Endothelial cell of coronary artery (primary cell): ENCODE measurements at places on chromosomes 2 and 18. TPM values are rescaled to one million over a fixed set of nuclear protein-coding genes. Genes with fewer than 3 reads are reported as not detected.

The SLC14A1 gene
- total RNA-seq: 0.09 and 0.56 TPM in 2 replicates

The C2orf74 gene
- total RNA-seq: 13.6 and 20.2 TPM in 2 replicates

The HDLBP gene
- total RNA-seq: 856 and 1,073 TPM in 2 replicates

The GRHL1 gene
- total RNA-seq: 0.63 and 0.75 TPM in 2 replicates

The LDLRAD4 gene
- total RNA-seq: 0.99 and 2.0 TPM in 2 replicates

The DNAJC5G gene
- not detected in 2 replicates for total RNA-seq

The ESPNL gene
- total RNA-seq: 0.09 TPM in 1 of 2 replicates, not detected in the other

The CHAC2 gene
- 5.8 and 7.2 TPM in 2 replicates for total RNA-seq

The EFHD1 gene
- 0.47 TPM in 1 of 2 replicates, not detected in the other for total RNA-seq

The KRCC1 gene
- 14.6 and 15.4 TPM in 2 replicates for total RNA-seq

The ASPRV1 gene
- total RNA-seq: 0.09 TPM in 2 replicates

The RPRM gene
- total RNA-seq: not detected in 2 replicates

The FEZ2 gene
- total RNA-seq: 69.2 and 112 TPM in 2 replicates

The GPR55 gene
- not detected in 2 replicates for total RNA-seq

The RAD51AP2 gene
- not detected in 2 replicates for total RNA-seq

The DIS3L2 gene
- 19.7 and 21.6 TPM in 2 replicates for total RNA-seq
